Activated CD8-positive, alpha-beta memory T cell treated with anti-CD3 and anti-CD28 coated beads for 48 hours (primary cell): ENCODE measurements at places on chromosomes 11 and 22.

DNA sequence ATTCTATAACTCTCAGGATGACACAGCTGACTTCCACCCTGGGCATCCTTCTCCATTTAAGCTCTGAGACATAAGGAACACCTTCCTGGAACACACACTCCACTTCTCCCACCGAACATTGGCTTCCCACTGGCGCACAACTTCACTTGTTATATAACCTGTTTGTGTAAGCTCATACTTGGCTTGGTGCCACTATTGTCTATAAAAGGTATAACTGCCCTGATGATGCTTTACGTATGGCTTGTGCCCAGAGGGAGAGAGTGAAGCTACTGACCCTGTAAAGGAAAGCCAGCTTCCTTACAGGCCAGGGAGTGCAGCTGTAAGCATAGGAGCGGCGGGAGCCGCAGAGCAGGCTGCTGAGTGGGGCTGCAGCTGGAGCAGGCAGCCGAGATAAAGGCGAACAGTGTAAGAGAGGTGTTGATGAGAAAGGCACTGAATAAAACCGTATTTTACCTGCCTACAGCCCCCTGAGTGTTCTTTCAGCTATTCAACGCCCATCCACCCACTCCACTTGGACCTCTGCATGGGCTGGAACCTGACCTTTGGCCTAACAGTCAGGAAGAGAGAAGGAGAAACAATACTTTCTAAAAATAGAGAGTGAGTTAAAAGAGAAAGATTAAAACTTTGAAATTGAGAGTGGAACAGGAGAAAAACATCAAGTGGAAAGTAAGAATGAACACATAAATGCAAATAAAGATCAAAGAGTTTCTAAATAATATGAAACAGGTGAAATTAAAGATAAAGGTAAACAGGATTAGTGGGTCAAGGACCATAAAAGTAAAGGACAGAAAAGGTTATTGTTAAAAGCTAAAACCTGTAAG is 252.1 kb upstream of the ARHGAP42 start:
- DNase-seq, result no peak

DNA sequence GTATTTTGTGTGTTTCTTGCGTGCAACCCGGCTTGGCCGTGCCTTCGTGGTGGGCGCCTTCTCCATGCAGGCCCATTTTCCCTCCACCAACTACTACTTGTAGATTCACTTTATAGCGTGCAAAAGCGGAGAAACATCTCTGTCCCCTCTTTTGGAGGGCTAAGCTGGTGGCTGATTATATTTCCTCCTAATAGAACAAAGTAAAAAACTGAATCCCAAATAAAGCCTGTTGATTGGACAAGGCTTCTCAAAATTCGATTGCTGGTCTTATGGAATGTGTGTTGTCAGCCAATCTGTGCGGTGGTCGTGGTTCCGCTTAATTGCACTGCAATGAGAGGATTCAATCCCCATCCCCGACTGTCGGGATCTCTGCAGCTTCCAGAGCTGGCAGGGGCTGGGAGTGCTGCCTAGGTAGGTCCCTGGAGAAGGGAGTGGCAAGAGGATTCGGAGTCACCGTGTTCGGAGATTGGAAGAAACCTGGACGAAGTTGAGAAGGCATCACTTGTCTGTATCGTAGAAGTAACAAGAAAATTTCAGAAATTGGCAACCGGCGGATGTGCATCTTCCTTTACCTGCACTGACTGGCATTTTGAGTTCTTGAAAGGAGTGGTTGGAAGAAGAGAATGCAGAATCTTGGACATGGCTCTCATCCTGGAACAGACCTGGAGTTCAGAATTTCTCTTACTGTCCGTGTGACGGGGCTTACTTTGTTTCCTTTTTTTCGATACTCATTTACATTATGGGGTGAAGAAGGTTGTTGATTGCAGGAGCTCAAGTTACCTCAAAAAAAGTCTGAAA is 1.1 kb downstream of the HMGXB4 start:
- DNase-seq, result no peak

GRCh38 chr11:119788096-119788883 is 59.3 kb upstream of the NECTIN1 start:
- DNase-seq, result no peak

DNA sequence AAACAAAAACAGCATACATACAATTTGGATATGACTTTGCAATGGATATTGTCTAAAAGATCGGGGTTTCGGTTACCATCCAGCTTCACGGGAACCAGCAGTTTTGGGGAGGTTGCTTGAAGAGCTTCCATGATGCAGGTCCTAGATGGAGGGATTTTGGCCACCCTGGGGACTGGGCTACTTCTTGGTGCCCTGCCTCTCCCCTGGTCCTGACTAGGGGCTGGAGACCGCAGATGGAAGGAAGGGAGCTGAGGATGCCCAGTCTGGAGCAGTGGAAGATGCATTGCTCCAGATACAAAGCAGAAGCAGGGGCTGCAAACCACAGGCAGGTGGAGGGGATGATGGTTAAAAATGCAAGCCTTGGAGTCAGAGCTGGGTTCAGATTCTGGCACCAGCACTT is 13.5 kb downstream of the SOX10 start:
- no peak for DNase-seq

GRCh38 chr22:50717709-50718351 is 20.2 kb upstream of the ACR start:
- DNase-seq, result no peak

DNA sequence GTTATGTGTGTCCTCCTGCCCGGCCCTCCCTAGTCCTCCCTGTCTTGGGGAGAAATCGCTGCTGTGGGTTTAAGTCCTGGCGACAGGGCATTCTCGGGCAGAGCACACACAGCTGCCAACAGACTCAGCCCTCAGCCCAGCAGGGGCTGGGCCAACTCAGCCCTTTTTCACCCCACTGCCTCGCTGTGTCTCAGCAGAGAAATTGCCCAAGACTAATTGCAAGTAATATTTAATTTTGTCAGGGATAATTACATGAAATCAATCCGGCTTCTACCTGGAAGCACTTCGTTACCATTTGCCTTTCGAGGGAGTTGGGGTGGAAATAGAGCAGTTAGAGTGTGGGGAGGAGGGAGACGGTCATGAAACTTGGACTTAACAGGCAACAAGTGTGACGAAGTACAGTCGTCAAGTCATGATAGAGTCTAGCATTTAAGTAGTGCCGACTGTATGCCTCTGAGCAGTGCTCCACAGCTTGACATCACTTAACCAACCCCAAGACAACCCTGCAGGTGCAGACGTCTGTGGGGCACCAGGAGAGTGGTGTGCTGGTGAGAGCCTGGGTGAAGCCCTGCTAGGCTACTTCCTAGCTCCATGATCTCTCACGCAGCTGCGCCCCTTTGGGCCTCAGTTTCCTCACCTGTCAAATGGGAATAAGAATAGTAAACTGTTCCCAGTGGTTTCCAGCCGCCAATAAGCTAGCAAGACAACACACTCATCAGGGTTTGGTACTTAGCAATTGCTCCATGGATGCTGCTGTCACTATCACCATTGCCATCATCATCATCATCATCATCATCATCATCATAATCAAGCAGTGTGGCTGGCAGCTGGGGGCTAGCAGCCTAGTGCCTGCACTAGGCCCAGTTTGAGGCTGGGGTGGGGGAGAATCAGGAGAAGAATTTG is 29.2 kb downstream of the MN1 start:
- DNase-seq, result no peak

- DNase-seq, result no peak
Observed at GRCh38 chr11:10606536-10607208, 38.2 kb upstream of the LYVE1 start.

- no peak for DNase-seq
Observed at GRCh38 chr11:95306801-95307200, 75.8 kb upstream of the SESN3 start.

GRCh38 chr11:12270215-12270797 is 107.1 kb upstream of the PARVA start:
- no peak for DNase-seq

GRCh38 chr11:27161071-27161470 is 120.5 kb downstream of the BBOX1 start:
- DNase-seq, result no peak

DNA sequence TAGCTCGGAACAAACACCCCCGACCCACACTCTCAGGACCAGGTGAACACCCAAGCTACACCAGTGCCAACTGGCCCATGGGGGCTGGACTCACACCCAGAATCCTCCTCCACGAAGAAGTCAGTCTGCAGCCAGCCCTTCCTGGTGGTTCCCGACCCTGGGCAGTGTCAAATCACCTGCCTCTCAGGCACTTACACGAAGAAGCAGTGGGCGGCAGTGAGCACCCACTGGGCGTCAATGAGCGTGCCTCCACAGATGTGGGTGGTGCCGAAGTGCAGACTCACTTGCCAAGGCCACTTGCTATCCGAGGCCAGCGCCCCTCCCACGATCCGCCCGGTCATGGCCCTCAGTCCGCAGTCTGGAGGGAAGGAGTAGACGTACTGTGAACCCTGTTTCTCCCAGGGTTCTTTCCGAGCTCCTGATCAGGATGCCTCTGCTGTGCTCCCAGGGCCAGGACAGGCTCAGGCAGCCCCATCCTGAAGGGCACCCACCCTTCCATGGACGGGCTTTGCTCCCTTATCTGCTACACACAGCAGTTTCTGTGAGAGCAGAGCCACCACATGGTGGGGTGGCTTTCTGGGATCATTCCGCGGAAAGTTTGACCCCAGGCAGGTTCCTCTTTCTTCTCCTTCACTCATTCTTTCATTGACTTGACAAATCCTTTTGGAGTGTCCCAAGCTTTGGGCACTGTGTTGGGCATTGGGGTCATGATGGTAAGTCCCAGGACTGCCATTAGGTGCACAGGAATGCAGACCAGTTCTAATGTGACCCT is 19.4 kb downstream of the TMPRSS13 start:
- DNase-seq, result no peak

DNA sequence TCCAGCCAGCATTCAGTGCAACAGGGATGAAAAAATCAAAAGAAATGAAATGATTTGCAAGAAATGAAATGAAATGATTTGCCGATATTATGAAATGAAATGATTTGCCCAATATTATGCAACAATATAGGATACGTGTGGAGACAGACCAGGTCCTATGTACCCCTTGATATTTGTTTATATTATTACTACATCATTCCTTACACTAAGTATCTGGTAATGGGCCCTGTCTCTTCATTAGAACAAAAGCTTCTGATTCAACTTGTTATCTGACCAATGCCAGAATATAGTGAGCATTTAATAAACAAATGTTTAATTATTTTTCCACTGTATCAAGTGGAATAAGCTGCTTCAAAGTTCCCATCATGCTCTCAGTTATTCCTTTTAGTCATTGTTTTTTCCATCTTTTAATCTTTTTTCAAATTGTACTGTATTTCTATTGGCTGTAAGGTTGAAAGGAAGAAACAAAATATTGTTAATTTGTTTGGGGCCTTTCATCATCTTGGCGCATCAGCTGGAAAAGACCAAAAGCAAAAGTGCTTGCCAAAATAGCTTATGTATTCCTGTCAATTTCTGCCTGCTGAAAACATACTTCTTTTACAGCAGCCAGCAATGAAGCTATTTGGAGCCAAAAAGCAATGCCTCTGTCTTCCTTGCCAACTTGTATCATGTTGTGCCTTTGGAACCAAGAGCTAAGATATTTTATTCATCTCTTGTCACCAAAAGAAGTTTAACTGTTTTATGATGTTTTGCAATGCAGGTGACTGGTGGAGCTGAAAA is 2314.9 kb downstream of the LRRC4C start:
- DNase-seq, result no peak

DNA sequence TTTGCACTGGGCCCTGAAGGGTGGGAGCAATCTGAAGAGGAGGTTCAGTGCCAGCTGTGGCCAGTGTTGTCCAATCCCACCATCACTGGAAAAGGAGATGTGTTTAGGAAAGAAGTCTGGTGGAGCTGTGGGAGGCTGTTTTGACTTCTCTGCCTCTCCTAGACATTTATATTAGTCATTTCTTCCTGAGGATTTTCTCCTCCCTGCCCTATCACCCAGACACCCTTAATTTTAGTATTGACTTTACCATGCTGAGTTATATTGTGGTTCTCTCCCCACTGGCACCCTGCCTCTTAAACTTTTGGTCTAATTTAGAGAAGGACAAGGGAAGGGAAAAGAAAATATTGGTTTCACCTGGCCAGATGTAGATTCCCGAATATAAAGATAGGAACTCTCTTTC is 159.1 kb downstream of the WNT11 start:
- no peak for DNase-seq

GRCh38 chr11:19646921-19647320 is 65.7 kb upstream of the NAV2 start:
- DNase-seq, result no peak

- DNase-seq, result no peak
Observed at GRCh38 chr11:131977231-131977630, 606.8 kb downstream of the NTM start.

GRCh38 chr11:112769584-112769983 is 191.6 kb upstream of the NCAM1 start:
- DNase-seq, result no peak

DNA sequence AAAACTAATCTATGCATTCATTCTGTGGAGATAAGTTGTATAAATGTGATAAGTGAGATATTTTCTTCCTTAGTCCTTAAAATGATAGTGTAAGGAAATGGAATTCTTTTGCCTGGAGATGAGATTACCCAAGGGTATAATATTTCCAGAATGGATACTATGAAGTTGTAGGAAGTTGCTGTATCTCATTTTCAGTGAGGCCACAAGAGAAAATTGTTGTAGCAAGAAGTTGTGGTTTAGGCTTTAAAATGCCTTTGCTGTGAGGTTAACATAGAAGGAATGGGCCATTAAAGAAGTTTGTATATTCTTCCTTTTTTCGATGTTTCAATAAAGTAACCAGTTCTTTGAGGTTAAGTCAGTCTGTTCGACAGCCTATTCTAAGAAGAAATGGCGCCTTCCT is 50.7 kb upstream of the LIN7C start:
- no peak for DNase-seq

DNA sequence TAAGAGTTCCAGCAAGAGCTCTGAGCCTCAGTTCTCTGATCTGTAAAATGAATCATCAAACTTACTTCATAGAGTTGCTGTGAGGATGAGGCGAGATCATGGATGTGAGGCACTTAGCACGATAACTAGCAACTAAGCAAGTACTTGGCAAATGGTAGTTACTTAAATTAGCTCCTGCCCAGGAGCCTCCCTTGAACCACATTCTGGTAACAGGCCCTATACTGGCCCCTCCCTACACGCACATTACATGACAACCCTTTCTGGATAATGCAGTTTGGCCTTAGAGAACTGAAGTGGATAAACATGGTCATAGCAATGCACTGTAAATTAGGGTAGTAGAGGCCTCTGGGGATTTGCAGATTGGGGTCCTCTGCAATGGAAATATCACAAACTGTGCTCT is 187.4 kb upstream of the NARS2 start:
- no peak for DNase-seq
